ENCODE measurements at places on chromosomes 7 and 10.

DNA sequence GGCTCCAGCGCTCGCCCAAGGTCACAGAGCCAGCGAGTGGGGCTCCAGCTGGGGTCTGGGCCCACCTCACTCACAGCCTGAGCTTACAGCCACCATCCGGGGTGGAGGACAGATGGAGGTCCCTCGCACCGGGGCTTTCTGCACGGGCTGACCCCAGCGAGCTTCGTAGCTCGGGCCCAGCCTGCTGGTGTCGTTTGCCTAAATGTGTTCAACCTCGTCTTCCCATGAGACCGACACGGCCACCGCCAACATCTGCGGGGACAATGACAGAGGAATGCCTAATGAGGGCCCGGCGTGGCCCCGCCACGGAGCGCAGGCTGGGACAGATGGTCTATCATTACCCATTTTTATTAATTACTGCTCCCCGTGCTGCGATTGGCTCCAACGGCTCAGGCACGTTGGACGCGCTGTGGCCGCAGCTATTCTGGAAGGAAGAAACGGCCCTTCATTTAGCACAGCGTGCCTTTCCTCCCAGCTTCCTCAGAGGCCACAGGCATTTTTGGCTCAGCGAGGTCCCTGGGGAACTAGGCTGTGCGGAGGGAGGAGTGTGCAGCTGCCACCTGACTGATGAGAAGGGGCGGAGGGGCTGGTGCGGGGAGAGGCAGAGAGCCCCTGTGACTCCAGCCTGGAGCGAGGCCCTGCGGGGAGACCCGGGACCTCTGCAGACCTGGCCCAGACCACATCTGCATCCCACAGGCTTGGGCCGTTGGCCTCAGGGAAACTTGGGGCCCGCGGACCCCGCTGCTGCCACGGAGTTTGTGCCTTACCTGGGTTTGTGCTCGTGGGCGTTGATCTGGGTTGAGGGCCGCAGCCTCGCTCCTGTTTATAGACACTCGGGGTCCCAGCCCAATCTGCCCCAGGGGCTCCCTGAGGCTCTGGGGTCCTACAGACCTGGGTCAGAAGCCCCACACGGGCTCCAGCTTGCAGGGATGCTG is 22.9 kb upstream of the ELFN1 start:
- no peak for DNase-seq

GRCh38 chr7:142670511-142670910 is 78.8 kb upstream of the PRSS1 start:
- DNase-seq: no peak

GRCh38 chr7:26157520-26158105 is 5.6 kb downstream of the NFE2L3 start:
- DNase-seq: no peak

DNA sequence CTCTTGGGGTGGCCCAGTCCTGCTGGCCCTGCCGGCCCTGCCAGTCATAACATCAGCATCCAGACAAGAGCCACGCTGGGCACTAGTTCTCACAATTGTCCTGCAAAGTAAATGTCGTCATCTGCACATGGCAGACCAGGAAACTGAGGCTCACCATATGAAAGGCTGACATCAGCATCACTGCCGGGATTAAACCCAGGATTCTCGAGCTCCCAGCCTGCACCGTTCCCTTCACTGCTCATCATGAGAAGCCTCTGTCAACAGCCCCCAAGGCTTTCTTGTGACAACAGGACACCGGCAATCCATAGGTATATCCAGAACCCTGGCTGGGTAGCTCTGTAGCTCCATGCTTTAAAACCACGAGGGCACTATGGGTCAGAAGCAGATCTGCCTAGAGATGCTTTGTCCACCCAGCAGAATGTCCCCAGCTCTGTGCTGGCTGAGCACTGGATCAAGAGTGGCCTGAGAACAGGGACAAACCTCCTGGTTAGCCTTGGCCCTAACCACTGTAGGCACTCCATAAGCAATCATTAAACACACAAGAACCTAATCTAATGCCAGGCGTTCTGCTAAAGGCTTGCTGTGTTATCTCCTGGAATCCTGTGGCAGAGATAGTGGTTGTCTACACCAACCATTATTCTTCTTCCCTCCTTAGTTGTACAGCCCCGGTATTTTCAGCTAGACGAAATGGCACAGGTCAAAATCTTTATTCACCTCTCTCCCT is 41.2 kb upstream of the C10orf71 start:
- no peak for DNase-seq

DNA sequence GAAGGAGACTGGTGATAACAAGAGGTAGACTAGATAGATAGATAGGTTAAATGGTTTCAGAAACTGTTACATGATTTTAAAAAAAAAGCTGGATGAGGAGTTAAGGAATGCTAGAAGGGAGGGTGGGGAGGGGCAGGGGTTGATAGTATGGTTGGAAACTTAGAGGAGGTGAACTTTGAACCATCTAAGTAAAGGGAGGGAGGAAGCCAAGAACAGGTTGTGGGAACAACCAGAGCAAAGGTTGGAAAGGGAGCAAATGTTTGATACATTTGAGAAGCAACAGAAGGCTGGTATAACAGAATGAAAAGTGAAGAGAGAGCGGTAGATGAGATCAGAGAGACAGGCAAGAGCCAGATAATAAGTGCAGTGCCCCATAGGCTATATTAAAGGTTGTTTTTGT is 224.8 kb downstream of the FOXP2 start:
- no peak for DNase-seq

DNA sequence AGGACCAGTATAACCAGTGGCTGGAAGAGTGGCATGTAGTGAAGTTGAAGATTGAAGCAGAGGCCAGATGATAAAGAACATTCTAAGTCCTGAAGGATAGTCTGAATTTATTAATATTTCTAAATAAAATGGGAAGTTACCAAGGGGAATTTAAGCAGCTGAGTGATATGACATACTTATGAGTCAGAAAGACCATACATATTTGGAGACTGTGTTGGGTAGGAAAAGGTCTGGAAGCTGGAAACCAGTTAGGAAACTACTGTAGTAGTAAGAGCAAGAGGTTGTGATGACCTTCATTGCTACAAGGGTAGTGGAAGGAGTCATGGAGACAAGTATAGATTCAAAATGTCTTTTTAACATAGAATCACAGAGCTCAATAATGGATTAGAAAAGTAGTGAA is 752.3 kb downstream of the SUGCT start:
- DNase-seq: no peak

DNA sequence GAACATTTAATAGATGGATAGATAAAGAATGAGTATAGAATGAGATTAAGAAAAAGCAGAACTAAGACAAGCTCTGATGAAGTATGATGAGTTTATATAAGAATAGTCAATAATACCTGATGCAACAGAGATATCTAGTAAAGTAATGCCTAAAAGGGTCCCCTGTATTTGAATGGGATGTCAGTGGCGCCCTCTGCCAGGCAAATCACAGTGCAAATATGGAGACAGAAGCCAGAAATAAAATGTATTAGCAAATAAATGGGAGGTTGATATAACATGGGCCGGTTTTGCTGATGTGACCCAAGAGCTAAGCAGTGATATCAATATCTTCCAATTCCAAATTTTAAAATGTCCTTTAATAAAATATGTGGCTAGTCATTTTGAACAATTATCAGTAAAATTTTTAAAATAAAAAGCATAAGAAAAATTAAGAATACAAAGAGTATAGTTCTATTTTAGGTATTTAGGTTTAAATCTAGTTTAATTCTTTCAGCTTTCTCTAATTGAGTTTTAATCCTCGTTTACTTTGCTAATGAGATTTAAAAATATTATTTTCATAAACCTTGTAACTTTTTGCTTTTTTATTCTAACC is 62.6 kb downstream of the ADK start:
- peak; percentile 9 for DNase-seq

DNA sequence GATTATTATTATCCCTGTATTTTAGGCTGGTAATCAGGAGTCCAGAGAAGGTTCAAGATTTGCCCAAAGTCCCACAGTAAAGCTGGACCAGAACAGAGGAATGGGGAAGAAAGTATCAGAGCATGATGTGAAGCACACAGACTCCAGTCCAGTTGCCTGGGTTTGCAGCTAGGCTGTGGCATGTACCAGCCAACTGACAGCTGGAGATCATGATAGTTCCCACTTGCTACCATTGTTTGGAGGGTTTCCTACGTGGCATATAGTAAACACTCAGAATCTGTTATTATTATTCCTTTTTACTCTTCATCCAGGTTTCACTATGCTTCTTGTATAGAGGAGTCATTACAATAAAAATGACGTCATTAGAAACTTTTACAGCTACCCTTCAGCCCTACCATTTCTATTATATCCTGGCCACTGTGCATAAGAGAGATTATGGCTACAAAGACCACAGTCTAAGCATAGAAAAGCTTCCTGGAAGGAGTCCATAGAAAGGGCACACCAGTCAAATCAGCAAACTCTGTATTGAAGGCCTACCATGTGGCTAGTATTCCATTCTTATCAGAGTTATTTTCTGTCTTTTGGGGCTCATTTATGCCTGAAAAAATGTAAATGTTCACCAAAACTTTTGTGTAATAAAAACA is 66.6 kb downstream of the MTPN start:
- DNase-seq: no peak

GRCh38 chr10:112497347-112497950 is 50.4 kb downstream of the VTI1A start:
- DNase-seq: no peak

GRCh38 chr10:4758256-4758655 is 67.8 kb upstream of the AKR1E2 start:
- DNase-seq: no peak

DNA sequence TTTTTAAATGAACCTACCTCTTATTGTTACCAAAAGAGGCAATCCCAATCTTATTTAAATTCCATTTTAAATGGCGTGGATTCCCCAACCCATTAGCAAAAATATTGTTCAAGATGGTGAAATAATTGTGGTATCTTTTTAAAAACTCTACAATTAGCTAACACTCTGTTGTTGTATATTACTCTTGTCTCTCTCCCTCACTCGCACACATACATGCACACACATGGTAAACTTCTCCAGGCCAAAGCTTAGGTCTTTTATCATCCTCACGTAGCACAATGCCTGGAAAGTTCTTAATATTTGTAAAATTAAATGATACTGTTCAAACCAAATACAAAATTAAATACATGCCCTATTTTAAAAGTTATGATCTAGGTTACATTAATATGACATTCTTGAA is 169.2 kb upstream of the WNT16 start:
- no peak for DNase-seq

DNA sequence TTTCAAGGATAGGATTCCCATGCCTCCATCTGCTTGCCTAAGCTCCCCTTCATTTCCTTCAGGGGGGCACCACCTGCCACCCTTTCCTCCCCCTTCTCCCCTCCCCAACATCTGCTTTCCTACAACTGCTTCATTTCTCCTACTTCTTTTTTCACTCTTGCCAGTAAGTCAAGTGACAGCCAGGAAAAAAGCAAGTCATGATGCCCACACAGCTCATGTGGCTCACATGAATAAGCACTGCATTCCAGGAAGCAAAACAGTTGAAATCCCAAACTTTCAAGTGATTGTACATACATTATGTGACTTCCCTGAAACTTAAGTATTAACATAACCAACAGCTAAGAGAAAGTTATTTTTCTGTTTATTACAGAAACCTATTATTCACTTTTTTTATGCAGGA is 78.6 kb downstream of the TNS3 start:
- no peak for DNase-seq

- DNase-seq: no peak
Measured at GRCh38 chr10:70508912-70509756, 30.6 kb downstream of the PALD1 start.

DNA sequence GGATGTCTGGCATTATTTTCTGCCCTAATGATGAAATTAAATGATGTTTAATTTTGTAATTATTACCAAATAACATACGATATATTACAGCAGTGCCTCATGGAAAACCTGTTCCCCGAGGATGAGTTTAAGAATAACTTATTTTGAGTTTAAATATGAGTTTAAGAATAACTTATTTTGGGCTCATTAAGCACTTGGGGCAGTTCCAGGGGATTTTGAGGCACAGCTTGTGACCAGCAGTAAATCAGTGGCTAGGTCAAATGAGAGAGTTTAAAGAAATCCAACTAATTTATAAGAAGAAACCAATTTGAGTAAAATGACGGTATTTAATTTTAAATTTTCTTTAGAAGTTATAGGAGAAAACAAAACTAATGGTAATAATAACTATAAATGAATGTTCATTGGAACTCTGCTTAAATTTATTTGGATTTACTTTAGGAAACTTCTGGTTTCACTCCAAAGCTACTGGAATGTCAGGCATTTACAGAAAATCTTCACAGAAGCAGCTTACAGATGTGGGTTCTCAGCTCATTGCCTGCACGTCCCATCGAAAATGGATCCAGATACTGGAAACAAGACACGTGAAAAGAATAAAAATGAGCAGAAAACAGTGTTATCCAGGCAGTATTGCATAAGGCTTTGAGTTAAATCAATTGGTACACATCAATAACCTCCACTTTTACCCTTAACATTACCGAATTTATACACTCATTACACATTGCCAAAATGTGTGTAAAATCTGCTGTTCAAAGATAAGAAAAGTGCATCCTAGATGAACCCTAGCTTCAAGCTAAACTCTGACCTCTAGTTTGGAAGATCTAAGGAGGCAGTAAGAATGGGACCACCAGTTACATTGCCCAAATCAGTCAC is 784.5 kb upstream of the IGFBP3 start:
- no peak for DNase-seq

DNA sequence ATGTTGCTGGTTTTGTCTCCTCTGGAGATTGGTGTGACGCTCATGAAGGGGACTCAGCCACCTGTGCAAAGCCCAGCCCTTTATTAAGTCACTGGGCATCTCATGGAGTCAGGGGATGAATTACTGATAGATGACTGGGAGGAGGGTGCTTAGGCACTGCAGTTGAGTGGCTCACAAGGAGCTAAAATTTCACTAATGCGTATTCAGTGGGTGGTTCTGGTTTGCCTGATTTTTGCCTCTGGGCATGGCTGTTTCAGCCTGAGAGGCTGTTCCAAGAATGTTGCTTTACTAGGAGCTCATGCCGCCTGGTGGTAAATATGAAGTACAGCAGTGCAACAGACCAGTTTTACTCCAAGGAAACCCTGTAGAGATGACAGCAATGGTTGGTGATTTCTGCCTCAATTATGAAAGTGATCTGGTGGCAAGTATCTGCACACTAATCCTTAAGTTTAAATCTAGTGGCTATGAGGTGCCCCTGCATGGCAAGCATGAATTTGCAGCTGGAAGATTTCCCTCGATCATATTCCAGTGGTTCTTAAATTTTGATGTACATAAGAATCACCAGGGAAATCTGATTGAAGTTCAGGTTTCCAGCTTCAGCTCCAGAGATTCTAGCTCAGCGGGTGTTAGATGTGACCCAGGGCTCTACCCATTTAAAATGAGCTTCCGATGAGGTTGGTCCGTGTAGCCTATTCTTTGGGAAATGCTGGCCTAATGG is 19.9 kb downstream of the ACTA2 start:
- DNase-seq: no peak

DNA sequence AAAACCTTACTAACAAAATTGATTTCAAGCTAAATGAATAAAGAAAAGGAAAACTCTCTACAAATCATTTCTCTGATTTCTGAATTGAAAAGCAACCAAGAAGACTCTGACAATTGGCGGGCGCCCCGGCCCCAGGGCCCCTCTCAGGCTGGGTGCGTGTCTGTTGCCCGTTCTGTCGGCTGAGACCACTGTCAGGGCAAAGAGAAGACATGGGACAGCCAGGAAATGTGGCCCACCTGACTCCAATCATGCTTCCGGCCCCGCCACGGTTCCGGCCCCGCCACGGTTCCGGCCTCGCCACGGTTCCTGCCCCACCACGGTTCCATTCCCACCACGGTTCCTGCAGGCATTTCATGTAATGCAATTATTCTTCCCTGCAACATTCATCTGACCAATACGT is 115.9 kb downstream of the PTPRN2 start:
- DNase-seq: no peak

All from activated CD8-positive, alpha-beta memory T cell treated with anti-CD3 and anti-CD28 coated beads for 4 hours (primary cell).